ENCODE measurements at places on chromosomes 2 and 18.

- H3K36me3 ChIP-seq, result no peaks in the 10 kb centered on the region
- H3K27ac ChIP-seq, result no peak overlapping the region
- H3K4me3 ChIP-seq, result no peak overlapping the region
- DNase-seq, result no peak
Observed at GRCh38 chr2:232876161-232876977, 6.3 kb downstream of the SNORC start.

DNA sequence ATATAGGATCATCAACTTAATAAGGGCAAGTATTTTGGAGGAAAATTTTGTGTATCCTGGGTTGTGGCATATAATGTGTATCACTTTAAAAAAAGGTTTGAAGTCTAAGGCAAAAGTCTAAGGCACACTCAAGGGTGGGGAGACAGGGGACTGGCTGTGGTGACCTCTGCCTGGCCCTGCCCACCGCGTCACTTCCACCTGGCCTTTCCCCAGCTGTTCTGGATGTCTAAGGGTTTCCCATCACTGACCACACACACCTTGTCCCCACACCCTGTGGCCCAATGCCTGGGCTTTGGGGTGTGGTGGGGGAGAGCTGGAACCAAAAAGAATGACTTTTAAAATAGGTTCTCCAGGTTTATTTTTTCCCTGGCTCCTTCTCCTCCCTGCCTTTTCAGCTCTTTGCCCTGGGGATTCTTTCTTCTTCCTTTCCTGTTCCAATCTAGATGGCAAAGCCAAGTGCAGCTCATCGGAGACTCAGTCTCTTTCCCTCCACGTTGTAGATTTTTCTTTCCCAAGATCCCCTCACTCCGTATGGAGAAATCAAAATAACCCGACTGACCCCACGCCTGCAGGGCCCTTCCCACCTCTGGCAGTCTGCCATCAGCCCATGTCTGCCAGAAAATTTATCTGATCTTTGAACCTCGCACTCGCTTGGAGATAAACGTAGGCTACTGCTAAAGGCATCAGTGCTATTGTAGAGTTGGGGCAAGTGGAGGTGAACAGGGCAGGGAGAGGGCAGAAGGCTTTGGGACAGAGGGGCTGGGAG lies 257.2 kb downstream of the DYSF start:
- H3K4me3 ChIP-seq, result no peak overlapping the region
- H3K27ac ChIP-seq, result no peak overlapping the region
- H3K4me1 ChIP-seq, result no peaks in the 10 kb centered on the region

GRCh38 chr2:86790134-86790675 lies 508 bp downstream of the CD8A start:
- no peak overlapping the region for H3K27ac ChIP-seq
- H3K4me1 ChIP-seq, result peaks cover 14% of the 10 kb centered on the region
- no peak for DNase-seq
- no peaks in the 10 kb centered on the region for H3K36me3 ChIP-seq

GRCh38 chr2:15825276-15825980 lies 114.9 kb upstream of the MYCN start:
- no peak for DNase-seq
- H3K4me3 ChIP-seq, result no peak overlapping the region
- no peaks in the 10 kb centered on the region for H3K27me3 ChIP-seq
- H3K4me1 ChIP-seq, result no peaks in the 10 kb centered on the region

DNA sequence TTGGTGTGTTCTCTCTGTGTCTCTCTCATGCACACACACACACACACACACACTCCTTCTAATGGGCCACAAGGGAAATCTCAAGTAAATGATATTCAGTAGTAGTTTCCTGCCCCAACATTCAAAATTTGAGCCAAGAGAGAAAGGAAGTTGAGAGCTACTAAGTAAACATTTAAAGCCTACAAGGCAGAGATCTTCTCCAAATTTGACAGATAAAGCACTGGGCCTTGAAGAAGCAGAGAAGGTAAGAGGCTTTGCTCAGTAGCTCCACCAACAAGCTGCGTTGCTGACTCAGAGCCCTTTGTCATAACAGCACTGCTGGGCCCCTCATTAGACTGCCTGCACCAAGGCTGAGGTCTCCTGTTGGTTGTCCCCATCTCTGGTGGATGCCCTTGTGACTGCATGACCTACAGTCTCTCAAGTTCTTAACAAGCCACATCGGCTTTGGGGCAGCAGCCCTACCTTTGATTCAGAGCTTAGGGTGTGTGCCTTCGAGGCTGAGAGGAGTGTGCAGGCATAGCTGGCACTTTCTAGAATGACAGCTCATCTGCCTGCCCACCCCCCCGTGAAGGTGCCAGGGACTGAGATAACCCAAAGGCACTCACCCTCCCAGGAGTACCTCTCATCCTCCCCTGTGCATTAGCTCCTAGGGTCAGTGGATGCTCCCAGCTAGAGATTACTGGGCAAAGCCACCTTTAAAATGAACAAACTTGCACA lies 32.3 kb upstream of the NEB start:
- no peaks in the 10 kb centered on the region for H3K36me3 ChIP-seq
- H3K27ac ChIP-seq, result no peak overlapping the region
- no peak overlapping the region for H3K4me3 ChIP-seq
- no peaks in the 10 kb centered on the region for H3K27me3 ChIP-seq

DNA sequence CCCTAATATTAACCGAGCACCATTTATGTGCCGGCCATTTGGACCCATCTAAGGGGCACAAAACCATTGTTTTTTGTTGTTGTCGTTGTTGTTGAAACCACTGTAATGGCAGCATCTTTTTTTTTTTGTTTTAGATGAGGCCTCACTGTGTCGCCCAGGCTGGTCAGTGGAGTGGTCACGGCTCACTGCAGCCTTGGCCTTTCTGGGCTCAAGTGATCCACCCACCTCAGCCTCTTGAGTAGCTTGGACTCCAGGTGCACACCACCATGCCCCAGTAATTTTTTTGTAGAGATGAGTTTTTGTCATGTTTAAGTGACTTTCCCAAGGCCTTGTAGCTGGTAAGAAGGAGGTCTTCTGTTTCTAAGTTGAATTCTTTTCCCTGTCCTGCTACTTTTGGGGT lies 33.0 kb downstream of the ASAP2 start:
- DNase-seq, result no peak
- no peaks in the 10 kb centered on the region for H3K4me1 ChIP-seq
- no peak overlapping the region for H3K27ac ChIP-seq

GRCh38 chr18:8717011-8717770 lies 11.8 kb downstream of the MTCL1 start:
- H3K27ac ChIP-seq, result no peak overlapping the region
- DNase-seq, result no peak
- no peaks in the 10 kb centered on the region for H3K27me3 ChIP-seq
- no peak overlapping the region for H3K4me3 ChIP-seq
- no peaks in the 10 kb centered on the region for H3K4me1 ChIP-seq
- H3K36me3 ChIP-seq, result peaks cover 7% of the 10 kb centered on the region

DNA sequence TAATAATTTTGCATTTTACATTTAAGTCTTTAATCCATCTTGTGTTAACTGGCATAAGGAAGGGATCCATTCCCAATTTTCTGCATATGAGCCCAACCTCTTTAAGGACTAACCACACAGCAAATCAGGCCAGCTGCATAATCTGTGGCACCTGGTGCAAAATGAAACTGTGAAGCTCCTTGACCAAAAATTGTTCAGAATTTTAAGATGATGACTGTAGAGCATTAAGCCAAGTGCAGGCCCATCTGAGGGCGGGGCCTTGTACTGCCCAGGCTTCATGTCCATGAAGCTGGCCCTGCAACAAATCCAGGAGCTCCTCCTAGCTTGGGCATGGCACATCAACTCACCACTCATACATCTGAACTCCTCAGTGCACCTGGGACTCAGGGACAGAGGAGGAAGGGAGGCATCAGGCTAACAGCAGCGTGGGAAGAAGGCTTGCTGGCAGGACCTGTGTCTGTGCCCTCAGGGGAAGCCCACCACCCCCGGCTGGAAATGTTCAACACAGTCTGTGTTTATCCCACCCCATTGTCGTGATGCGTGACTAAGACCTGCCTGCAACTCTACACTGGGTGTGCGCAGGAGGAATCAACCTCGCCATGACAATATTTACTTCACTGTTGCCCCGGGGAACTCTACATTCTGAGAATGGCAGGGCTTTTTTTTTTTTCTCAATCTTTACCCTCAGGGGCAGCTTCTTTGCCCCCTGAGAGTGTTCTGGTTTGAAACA lies 128.9 kb upstream of the SIX2 start:
- no peaks in the 10 kb centered on the region for H3K27me3 ChIP-seq
- H3K27ac ChIP-seq, result peak overlapping the region; percentile 39
- H3K4me3 ChIP-seq, result no peak overlapping the region
- H3K4me1 ChIP-seq, result peaks cover 23% of the 10 kb centered on the region
- no peak for DNase-seq

DNA sequence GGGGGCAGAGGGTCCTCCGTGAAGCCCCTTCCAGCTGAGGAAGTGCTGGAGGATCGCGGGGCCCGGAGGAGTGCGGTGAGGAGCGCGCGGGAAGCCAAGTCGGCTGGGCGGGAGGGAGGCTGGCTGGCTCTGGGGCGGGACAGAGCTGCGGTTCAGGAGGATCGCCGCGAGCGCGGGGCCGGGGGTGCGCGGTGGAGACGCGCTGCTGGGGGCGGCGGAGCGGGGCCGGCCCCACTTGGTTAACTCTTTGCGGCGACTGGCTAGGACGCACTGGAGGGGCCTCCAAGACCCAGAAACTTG lies 464 bp downstream of the CYBRD1 start:
- H3K27ac ChIP-seq, result no peak overlapping the region
- peaks cover 25% of the 10 kb centered on the region for H3K4me1 ChIP-seq
- H3K27me3 ChIP-seq, result peaks cover 51% of the 10 kb centered on the region
- H3K4me3 ChIP-seq, result peak overlapping the region; percentile 69

GRCh38 chr2:54092940-54093339 lies 22.5 kb upstream of the ACYP2 start:
- H3K27me3 ChIP-seq, result no peaks in the 10 kb centered on the region
- no peak for DNase-seq
- no peaks in the 10 kb centered on the region for H3K4me1 ChIP-seq
- no peak overlapping the region for H3K27ac ChIP-seq
- H3K4me3 ChIP-seq, result no peak overlapping the region

- no peak overlapping the region for H3K27ac ChIP-seq
- no peaks in the 10 kb centered on the region for H3K36me3 ChIP-seq
Observed at GRCh38 chr2:157822533-157822932, 53.6 kb downstream of the ACVR1 start.

DNA sequence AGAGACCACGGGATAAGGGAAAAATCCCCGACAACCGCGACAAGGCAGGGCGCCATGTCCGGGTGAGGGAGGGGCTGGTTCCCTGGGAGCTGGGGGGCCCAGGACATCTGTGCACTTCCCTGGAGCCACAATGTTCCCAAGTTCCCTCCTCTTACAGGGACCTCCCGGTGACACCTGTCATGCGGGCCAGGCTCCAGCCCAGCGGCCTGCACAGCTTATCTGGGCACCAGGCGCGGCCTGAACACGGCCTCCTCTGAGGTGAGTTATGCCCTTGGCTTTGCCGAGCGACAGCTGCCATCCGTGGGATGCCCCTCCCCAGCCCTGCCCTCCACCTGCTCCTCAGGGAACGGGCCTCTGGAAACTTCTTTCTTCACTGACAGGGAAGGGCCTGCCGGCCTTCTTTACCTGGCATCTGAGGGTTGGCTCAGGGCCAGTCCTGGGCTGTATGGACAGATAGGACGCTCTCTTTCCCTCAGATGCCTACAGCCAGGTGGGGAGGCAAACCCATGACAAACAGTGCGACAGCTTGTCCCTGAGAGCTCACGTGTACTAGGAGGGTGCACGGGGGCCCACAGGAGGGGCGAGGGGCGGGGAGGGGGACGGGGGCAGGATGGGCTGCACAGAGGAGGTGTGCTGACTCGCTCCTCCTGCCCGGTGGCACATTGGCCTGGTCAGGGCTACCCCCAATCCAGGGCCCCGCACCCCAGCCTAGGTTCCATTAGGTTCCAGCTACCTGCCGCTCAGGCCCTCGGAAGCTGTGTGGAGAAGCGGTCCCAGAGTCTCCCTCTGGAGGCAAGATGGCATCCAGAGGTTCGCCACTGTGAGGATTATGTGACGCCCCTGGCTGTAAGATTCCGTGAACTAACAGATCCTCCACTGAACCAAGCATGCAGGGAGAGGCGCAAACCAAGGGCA lies 34.9 kb upstream of the HPCAL1 start:
- peaks cover 3% of the 10 kb centered on the region for H3K27me3 ChIP-seq
- no peaks in the 10 kb centered on the region for H3K4me1 ChIP-seq
- no peaks in the 10 kb centered on the region for H3K36me3 ChIP-seq
- no peak overlapping the region for H3K27ac ChIP-seq
- DNase-seq, result no peak
- no peak overlapping the region for H3K4me3 ChIP-seq

GRCh38 chr2:238696786-238697185 lies 151.1 kb upstream of the TWIST2 start:
- H3K4me3 ChIP-seq, result no peak overlapping the region
- H3K27me3 ChIP-seq, result peaks cover 9% of the 10 kb centered on the region
- H3K4me1 ChIP-seq, result no peaks in the 10 kb centered on the region
- no peaks in the 10 kb centered on the region for H3K36me3 ChIP-seq

GRCh38 chr2:20781656-20782265 lies 41.1 kb downstream of the LDAH start:
- H3K36me3 ChIP-seq, result peaks cover 3% of the 10 kb centered on the region
- no peak overlapping the region for H3K27ac ChIP-seq
- H3K27me3 ChIP-seq, result no peaks in the 10 kb centered on the region
- peak; percentile 32 for DNase-seq
- no peaks in the 10 kb centered on the region for H3K4me1 ChIP-seq

GRCh38 chr2:106759966-106760365 lies 126.0 kb downstream of the ST6GAL2 start:
- H3K4me1 ChIP-seq, result no peaks in the 10 kb centered on the region
- H3K27ac ChIP-seq, result no peak overlapping the region
- DNase-seq, result no peak
- H3K36me3 ChIP-seq, result no peaks in the 10 kb centered on the region
- no peaks in the 10 kb centered on the region for H3K27me3 ChIP-seq
- no peak overlapping the region for H3K4me3 ChIP-seq

DNA sequence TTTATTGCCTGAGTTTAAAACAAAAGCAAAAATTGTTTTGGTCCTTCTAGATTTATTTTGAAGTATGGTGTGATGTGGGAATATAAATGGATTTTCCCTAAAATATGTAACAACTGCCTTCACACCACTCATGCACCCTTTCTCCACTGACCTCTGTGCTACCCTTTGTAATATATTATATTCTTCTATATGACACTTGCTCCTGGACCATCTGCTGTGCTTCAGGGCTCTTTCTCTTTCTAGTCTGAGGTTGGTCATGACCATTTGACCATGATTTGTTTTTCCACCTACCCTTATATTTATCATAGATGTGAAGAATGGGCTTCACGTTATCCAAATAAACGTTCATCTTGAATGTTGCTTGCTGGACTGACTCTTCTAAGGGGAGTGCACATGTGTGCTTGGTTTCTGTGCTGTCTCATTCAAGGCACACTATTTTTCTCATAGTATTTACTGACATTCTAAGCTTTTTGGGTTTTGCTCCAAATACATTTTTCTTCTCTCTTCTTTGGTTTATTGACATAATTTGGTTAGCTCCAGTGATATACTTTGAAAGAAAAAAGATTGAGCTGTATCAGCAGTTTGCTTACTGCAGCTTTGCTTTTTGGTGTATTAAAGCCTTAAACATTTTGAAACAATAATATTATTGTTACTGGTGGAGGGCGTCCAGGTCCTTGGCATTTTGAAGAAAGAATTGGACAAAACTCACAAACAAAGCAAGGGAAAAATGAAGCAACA lies 61.8 kb downstream of the VWA3B start:
- no peak for DNase-seq
- H3K4me1 ChIP-seq, result peaks cover 9% of the 10 kb centered on the region
- no peaks in the 10 kb centered on the region for H3K27me3 ChIP-seq
- no peak overlapping the region for H3K27ac ChIP-seq
- H3K4me3 ChIP-seq, result no peak overlapping the region

- DNase-seq, result no peak
- no peak overlapping the region for H3K27ac ChIP-seq
- no peaks in the 10 kb centered on the region for H3K36me3 ChIP-seq
- peaks cover 3% of the 10 kb centered on the region for H3K27me3 ChIP-seq
- no peak overlapping the region for H3K4me3 ChIP-seq
- peaks cover 6% of the 10 kb centered on the region for H3K4me1 ChIP-seq
Observed at GRCh38 chr2:65553504-65554074, 121.2 kb upstream of the SPRED2 start.

Data from DND-41 (cell line).